Breast epithelium (tissue), 4 donors: ENCODE measurements at places on chromosomes 4 and X. TPM values are rescaled to one million over a fixed set of nuclear protein-coding genes. Genes with fewer than 3 reads are reported as not detected.

DNA sequence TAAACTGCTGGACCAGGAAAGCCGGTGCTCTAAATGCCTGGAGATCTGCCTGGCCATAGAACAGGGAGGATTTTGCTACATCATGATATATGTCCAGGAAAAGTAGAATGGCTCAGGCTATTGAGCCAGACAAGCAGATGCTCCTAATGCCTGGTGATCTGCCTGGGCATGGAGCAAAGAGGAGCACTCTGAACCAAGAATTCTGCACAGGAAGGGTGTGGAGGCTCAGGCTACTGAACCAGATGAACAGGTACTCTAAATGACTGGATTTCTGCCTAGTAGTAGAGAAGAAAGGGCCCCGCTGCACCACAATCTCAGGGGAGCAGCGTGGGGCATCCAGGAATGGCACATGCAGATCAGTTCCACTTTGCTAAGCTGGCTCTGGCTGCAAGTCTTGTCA, 607.9 kb downstream of the ANKRD50 start:
- no peak for DNase-seq
- H3K4me3 ChIP-seq: no peak overlapping the region
- no peak overlapping the region for H3K27ac ChIP-seq
- no peaks in the 10 kb centered on the region for H3K36me3 ChIP-seq
- H3K27me3 ChIP-seq: no peaks in the 10 kb centered on the region

GRCh38 chrX:88170553-88170952, 576.5 kb upstream of the CPXCR1 start:
- H3K4me1 ChIP-seq: no peaks in the 10 kb centered on the region
- H3K36me3 ChIP-seq: no peaks in the 10 kb centered on the region
- DNase-seq: no peak
- H3K4me3 ChIP-seq: no peak overlapping the region

DNA sequence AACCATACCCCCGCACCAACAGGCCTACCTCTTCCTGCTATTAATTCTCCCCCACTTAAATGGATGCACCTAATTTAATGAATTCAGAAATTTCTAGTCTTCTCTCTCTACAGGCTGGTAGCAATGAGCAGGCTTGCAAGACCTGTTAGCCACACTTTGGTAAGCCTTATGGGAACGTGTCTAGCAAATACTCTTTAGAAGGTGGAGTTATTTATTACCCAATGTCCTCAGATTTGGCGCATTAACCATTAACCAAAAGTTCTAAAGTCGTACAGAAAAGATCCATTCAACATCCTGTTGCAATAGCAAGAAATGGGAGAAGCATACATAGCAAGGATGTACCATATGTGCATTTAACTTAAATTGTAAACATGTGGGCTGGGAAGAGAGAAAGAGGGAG, 47.5 kb downstream of the SLITRK2 start:
- no peak overlapping the region for H3K27ac ChIP-seq
- DNase-seq: no peak
- no peaks in the 10 kb centered on the region for H3K27me3 ChIP-seq

DNA sequence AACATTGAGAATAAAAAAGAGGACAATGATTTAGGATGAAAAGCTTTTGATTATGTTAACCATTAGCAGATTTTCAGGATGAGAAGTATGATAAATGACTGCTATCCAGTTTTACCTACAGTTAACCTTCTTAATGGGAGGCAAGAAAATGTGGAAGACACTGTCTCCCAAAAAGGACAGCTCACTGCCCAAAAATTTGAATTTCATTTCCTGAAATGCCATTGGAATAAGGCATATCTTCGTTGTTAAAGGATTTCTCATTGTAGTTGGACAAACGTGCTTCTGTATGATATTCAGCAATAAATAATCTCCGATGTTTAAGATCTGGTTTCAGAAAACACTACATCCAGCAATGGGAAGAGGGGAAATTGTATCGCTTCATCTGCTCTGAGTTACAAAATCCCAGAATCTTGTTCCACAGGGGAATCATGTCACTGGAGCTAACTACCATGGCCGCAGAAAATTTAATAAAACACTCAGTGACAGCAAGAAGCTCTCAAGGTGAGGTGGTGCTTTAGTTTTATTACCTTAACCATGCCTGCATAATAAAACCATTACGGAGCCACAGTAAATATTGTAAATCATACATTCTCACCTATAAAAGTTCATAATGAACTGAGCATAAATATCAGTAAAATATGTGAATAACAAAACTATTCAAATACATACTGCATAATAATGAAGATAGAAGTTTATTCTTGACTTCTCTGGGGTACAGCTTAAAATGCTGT, 552.3 kb downstream of the PCDH7 start:
- no peak for DNase-seq
- no peaks in the 10 kb centered on the region for H3K36me3 ChIP-seq
- no peaks in the 10 kb centered on the region for H3K27me3 ChIP-seq
- H3K27ac ChIP-seq: no peak overlapping the region

Gene SPATA4
- total RNA-seq: not detected

GRCh38 chr4:24519649-24520048, 64.7 kb downstream of the DHX15 start:
- peaks cover 4% of the 10 kb centered on the region for H3K4me1 ChIP-seq
- H3K27ac ChIP-seq: no peak overlapping the region
- H3K36me3 ChIP-seq: no peaks in the 10 kb centered on the region
- H3K27me3 ChIP-seq: no peaks in the 10 kb centered on the region

GRCh38 chrX:39674490-39675161, 423.1 kb downstream of the BCOR start:
- no peaks in the 10 kb centered on the region for H3K4me1 ChIP-seq
- no peak overlapping the region for H3K27ac ChIP-seq
- no peak for DNase-seq
- H3K27me3 ChIP-seq: no peaks in the 10 kb centered on the region
- H3K36me3 ChIP-seq: no peaks in the 10 kb centered on the region

GRCh38 chr4:124641715-124642381, 70.7 kb downstream of the ANKRD50 start:
- H3K27ac ChIP-seq: no peak overlapping the region
- no peak for DNase-seq
- no peaks in the 10 kb centered on the region for H3K27me3 ChIP-seq
- no peak overlapping the region for H3K4me3 ChIP-seq
- H3K36me3 ChIP-seq: no peaks in the 10 kb centered on the region

GRCh38 chr4:126018274-126018673, 703.5 kb downstream of the FAT4 start:
- H3K36me3 ChIP-seq: no peaks in the 10 kb centered on the region
- no peak for DNase-seq
- no peak overlapping the region for H3K4me3 ChIP-seq
- no peaks in the 10 kb centered on the region for H3K4me1 ChIP-seq
- no peaks in the 10 kb centered on the region for H3K27me3 ChIP-seq
- H3K27ac ChIP-seq: no peak overlapping the region

DNA sequence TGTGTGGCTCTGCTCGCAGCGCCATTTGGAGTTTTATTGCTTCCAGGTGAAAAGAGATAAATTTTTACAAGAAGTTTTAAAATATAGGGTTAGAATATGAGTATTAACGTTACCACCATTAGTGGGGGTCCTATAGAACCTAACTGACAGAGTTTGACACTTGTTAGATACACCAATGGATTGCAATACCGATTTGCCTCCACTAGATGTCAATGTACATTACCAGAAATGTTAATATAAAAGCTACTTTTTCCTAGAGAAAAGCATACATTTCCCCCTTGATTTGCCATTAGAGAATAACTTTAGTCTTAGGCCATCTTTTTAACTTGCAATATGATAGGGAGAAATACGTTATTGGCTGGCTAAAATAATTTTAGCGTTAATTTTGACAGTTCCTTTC, 108.4 kb downstream of the LINC00632 start:
- peaks cover 12% of the 10 kb centered on the region for H3K27me3 ChIP-seq
- DNase-seq: no peak
- H3K36me3 ChIP-seq: no peaks in the 10 kb centered on the region

DNA sequence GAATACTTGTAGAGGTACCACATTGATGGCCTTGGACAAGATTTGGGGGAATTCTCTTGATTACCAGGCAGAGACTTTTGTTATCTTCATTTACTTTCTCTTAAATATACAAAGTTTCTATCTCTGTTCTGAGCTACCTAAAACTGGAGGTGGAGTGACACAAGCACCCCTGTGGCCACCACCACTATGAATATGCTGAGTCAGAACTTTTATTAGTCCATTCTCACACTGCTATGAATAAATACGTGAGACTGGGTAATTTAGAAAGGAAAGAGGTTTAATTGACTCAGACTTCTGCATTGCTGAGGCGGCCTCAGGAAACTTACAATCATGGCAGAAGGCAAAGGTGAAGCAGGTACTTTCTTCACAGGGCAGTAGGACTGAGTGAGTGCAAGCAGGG, 67.1 kb downstream of the RTL3 start:
- no peak overlapping the region for H3K27ac ChIP-seq
- H3K4me3 ChIP-seq: no peak overlapping the region
- no peak for DNase-seq
- H3K4me1 ChIP-seq: no peaks in the 10 kb centered on the region

DNA sequence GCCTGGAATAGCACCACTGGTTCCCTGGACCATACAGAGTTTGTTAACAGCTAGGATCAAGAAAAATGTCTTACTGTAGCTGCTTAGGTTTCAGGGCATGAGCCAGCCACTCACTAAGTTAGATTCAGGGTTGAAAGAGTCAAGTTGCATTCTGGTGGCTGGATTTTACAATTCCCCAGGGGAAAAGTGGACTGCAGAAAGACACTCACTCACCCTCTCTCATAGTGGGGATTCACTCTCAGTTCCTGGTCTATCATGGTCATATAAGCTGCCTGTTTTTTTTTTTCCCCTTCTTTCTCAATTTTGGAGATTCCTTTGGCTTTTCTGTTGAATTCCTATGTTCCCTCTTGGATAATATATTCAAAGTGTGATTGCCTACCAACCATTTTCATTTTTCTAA, 744.2 kb upstream of the GRIA3 start:
- no peak for DNase-seq
- no peak overlapping the region for H3K27ac ChIP-seq
- no peaks in the 10 kb centered on the region for H3K36me3 ChIP-seq
- H3K27me3 ChIP-seq: no peaks in the 10 kb centered on the region
- H3K4me3 ChIP-seq: no peak overlapping the region

- no peaks in the 10 kb centered on the region for H3K36me3 ChIP-seq
- H3K4me3 ChIP-seq: no peak overlapping the region
- no peaks in the 10 kb centered on the region for H3K4me1 ChIP-seq
Observed at GRCh38 chr4:110452546-110452945, 23.4 kb upstream of the ENPEP start.

GRCh38 chrX:724256-724655, 93.7 kb downstream of the SHOX start:
- H3K27ac ChIP-seq: no peak overlapping the region
- DNase-seq: no peak
- H3K4me1 ChIP-seq: no peaks in the 10 kb centered on the region
- H3K36me3 ChIP-seq: no peaks in the 10 kb centered on the region

GRCh38 chrX:101745046-101745445, 85.4 kb upstream of the ARMCX2 start:
- H3K27me3 ChIP-seq: peaks cover 49% of the 10 kb centered on the region
- H3K27ac ChIP-seq: no peak overlapping the region
- H3K4me1 ChIP-seq: no peaks in the 10 kb centered on the region

- no peak overlapping the region for H3K27ac ChIP-seq
- H3K4me1 ChIP-seq: no peaks in the 10 kb centered on the region
- H3K27me3 ChIP-seq: peaks cover 5% of the 10 kb centered on the region
- no peaks in the 10 kb centered on the region for H3K36me3 ChIP-seq
- DNase-seq: no peak
Observed at GRCh38 chrX:96721354-96721753, 36.7 kb downstream of the DIAPH2 start.

Gene PDGFRA
- total RNA-seq: 130 TPM

GRCh38 chrX:24235084-24235710, 78.7 kb downstream of the SUPT20HL2 start:
- no peak overlapping the region for H3K27ac ChIP-seq
- H3K36me3 ChIP-seq: no peaks in the 10 kb centered on the region
- no peak for DNase-seq
- peaks cover 6% of the 10 kb centered on the region for H3K27me3 ChIP-seq
- H3K4me3 ChIP-seq: no peak overlapping the region
- H3K4me1 ChIP-seq: no peaks in the 10 kb centered on the region

Gene MAGEE1
- total RNA-seq: 2.8 TPM

Gene NPNT
- 11.1 TPM for total RNA-seq

- H3K4me3 ChIP-seq: no peak overlapping the region
- H3K27ac ChIP-seq: no peak overlapping the region
- H3K27me3 ChIP-seq: no peaks in the 10 kb centered on the region
- no peak for DNase-seq
Observed at GRCh38 chrX:129000797-129001196, 522.5 kb downstream of the SMARCA1 start.

- H3K27me3 ChIP-seq: no peaks in the 10 kb centered on the region
- H3K4me3 ChIP-seq: no peak overlapping the region
- H3K4me1 ChIP-seq: no peaks in the 10 kb centered on the region
- H3K27ac ChIP-seq: no peak overlapping the region
- H3K36me3 ChIP-seq: no peaks in the 10 kb centered on the region
Observed at GRCh38 chr4:130154901-130155300, 1058.9 kb downstream of the C4orf33 start.

Gene RHOXF2B
- not detected for total RNA-seq

Gene BDH2
- 97.3 TPM for total RNA-seq

DNA sequence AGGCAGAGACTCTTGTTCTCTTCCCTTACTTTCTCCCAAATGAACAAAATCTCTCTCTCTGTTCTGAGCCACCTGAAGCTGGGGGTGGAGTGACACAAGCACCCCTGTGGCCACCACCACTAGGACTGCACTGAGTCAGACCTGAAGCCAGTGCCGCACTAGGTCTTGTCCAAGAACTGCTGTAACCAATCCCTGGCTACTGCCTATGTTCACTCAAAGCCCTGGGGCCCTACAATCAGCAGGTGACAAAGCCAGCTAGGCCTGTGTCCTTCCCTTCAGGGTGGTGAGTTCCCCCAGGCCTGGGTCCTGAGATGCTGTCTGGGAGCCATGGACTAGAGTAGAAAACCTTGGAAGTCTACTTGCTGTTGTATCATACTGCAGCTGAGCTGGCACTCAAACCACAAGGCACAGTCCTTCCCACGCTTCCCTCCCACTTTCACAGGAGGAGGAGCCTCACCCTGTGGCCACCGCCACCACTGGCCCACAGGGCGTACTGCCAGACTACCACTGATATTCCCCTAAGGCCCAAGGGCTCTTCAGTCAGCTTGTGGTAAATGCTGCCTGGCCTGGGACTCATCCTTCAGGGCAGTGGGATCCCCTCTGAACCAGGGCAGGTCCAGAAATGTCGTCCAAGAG, 119.1 kb downstream of the RTL9 start:
- H3K4me3 ChIP-seq: no peak overlapping the region
- H3K27me3 ChIP-seq: no peaks in the 10 kb centered on the region
- no peak for DNase-seq
- no peak overlapping the region for H3K27ac ChIP-seq
- H3K4me1 ChIP-seq: no peaks in the 10 kb centered on the region

DNA sequence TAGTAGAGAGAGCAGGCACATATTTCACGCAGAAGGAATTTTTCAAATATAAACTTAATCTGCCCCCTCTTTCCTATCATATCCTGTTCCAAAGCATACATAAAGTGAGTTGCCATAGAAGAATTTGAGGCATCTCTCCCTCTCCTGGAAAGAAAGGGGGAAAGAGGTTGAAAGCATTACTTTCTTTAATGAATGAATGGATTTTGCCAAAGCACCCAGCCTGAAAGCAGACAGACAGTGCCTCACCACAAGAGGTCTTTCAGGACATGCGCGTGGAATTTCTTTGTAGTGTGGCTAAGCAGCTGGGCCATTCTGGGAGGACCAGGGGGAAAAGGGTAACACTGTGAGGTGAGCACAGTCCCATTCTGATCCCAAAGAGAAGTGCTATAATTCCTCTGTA, 651.4 kb downstream of the IQCM start:
- no peaks in the 10 kb centered on the region for H3K27me3 ChIP-seq
- no peak overlapping the region for H3K27ac ChIP-seq
- H3K4me1 ChIP-seq: no peaks in the 10 kb centered on the region

Gene VSIG4
- total RNA-seq: 90.0 TPM
